Activated CD4-positive, CD25-positive, alpha-beta regulatory T cell treated with anti-CD3 and anti-CD28 coated beads, Interleukin-2, amount 50 U/mL, for 72 hours (primary cell): ENCODE measurements at places on chromosomes 6 and 20.

DNA sequence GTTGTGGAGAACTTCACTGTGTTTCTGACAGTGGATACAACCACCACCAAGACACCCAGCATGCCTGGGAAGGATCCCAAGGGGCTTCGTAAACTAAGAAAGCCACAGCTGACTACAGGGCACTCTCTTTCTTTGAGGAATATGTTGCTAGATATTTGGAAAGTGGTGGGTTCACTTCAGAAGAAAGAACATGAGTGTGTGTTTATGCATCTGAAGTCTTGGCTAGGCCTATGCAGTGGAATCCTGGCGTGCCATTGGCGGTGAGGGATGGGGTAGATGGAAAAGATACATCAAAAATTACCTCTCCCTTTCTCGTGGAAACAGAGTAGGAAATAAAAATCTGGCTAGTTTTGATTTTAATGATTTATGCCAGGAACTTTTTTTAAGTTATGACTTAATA, 187.7 kb downstream of the PDE7B start:
- no peak for DNase-seq

DNA sequence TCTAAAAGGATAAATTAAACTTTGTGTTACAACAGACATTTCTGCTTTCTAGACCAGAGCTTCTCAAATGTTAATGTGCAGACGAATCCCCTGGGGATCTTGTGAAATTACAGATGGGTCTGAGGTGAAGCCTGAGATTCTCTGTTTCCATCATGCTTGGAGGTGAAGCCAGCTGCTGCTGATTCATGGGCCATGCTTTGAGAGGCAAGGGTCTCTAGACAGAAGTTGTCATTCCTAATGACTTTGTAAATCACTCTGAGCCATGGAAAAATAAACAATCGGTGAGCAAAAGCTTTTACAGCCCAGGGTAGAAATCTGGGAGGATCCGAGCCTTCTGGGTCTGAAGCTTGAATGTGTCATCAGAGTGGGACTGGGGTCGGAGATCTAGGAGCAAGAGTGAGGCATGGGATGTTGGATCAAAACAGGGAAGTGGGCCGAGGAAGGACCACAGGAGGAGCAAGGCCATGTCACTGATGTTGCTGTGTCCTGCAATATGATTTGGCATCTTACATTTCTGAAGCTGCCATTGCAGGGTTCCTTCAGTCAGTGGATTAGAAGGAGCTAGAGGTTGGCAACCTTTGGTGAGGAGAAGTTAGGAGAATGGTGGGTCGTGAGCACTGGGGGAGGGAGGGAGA, 77.3 kb downstream of the TRMT11 start:
- DNase-seq: no peak

GRCh38 chr6:166736634-166737033, 109.6 kb upstream of the RPS6KA2 start:
- DNase-seq: no peak

GRCh38 chr6:44762496-44762895, 375.0 kb downstream of the CDC5L start:
- DNase-seq: no peak

DNA sequence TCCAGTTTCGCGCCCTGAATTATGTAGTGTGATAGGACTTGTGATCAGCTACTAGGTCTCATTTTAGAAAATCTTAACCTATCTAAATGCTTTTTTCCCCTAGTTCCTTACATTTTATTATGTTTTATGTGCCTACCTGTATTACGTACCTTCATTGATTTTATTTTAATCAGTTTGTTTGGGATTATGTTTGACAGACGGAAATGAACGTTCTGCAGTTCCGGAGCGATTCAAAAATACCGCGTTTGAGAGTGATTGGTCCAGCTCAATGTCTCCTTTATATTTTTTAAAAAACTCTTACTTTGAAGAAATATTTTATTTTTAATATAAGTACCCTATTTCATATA, 114.3 kb upstream of the BTN3A2 start:
- DNase-seq: no peak

DNA sequence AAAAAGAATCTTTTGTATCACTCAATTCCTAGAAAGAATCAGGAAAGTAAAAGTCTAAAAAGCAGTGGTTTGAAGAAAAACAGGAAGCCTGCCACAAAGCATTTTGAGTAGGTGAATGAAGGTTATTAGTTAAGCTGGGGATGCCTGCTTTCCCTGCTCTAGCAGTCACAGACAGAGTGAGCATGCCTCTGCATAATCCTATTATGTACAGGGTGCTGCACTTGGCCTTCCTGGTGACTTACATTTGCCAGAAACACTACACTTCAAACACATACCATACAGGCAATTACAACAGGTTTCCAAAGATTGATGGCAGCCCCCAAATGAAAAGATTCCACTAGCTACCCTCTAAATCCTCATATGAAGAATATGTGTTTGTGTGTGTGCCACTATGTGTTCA, 130.8 kb downstream of the TPBG start:
- no peak for DNase-seq
